NB4 (cell line): ENCODE measurements at places on chromosomes 5 and 9.

- no peak for DNase-seq
These were observed 86.1 kb downstream of the TMEM167A start for GRCh38 chr5:82991059-82991458.

GRCh38 chr5:6250121-6250520, 128.2 kb downstream of the MED10 start:
- no peak for DNase-seq

DNA sequence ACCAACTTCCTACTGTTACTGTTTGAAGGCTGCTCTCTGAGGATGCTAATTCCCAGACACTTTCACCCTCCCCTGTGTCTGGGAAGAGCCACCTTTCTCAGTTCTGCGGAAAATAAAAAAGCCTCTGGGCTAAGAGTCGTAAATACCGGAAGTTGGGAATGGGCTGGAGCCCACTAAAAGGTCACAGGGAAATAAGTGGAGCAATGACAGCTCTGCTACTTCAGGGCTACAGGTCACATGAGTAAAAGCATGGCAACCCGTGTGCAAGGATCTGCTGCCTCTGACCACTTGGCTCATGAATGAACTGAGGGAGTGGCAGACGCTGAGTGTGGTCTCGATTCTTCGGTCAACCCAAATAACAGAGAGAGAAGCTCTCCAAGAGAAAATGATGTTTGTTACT, 25.8 kb upstream of the ATP6V1G1 start:
- DNase-seq = no peak

DNA sequence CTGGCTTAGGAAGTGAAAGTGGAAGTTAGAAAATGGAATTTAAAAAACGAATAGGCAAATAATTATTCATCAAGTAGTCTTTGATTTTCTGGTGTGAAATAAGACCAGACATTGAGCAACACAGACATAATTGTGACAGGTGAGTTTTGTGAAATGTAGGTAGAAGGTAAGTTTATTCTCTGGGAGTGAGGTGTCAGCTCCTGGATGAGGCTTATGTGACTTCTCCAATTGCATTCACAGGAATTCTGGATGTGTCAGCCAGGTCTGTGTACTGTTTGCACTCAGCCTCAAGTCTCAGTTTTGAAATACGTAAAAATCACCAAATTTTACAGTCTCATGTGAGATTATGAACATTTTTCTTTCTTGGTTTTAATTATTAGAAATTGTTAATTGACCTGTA, 537.6 kb downstream of the CETN3 start:
- DNase-seq = no peak

- no peak for DNase-seq
These were observed 34.7 kb upstream of the SLC9A3 start for GRCh38 chr5:558871-559503.

GRCh38 chr5:148953711-148954110, 109.2 kb downstream of the SH3TC2 start:
- no peak for DNase-seq

DNA sequence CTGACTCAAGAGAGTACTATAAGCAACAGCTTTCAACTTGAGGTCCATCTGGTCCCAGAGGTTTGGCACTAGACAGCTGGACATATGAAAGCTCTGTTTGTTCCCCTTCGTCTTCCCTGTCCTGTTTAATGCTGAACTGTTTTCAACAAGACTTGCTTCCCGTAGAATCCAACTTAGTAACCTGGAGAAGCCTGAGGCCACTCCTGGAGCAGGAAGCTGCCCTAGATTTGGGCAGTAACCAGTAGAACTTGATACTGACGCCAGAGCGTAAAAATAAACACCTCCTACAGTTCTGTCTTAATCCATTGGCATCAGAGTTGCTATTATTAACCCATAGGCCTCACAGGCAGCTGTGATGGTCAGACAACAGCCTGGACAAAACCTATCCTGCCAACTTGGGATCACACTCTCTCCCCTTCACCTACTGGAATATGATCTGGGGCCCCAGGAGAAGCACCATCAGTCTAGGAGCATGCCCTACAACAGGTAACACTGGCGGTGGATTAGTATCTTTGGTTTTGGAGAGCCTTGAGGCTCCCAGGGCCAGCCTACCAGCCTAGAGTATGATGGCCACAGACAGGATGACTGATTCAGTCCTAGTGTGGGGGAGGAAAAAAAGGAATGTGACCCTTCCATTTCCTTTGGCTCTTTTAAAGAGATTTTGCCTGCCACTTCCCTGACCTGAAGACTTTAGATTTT, 29.2 kb downstream of the RUSC2 start:
- no peak for DNase-seq

GRCh38 chr5:42912184-42912798, 100.6 kb upstream of the SELENOP start:
- peak; percentile 71 for DNase-seq

DNA sequence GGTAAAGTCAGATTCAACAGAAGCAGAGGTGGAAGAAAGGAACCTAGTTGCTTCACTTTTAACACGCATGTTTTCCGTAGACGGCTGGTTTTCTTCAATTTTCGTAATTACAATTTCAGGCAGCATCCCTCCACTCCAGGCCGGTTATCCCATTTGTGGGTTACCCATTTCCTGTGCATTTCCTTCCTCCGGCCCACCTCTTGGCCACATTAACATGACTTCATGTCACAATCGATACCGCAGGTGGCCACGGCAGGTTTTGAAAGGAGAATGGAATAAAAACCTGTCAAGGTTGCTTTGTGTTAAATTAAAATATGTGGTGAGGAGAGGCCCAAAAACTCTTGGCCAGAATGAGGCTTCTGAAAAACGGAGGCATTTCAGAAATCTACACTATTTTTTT, 130.2 kb downstream of the PCSK5 start:
- DNase-seq = no peak

GRCh38 chr5:1246711-1247431, 21.7 kb downstream of the SLC6A18 start:
- peak; percentile 51 for DNase-seq
